Thoracic aorta endothelial cell (primary cell): ENCODE measurements at places on chromosomes 16 and 17. TPM values are rescaled to one million over a fixed set of nuclear protein-coding genes. Genes with fewer than 3 reads are reported as not detected.

The NOTUM gene
- total RNA-seq, result not detected in 2 replicates

The MT1F gene
- total RNA-seq, result 0.36 and 0.53 TPM in 2 replicates

The KRTAP2-3 gene
- not detected in 2 replicates for total RNA-seq

The TPSD1 gene
- not detected in 2 replicates for total RNA-seq

The MYCBPAP gene
- 0.53 and 1.2 TPM in 2 replicates for total RNA-seq

The CHST5 gene
- not detected in 2 replicates for total RNA-seq

The UBALD1 gene
- total RNA-seq, result 5.7 and 6.1 TPM in 2 replicates

The TAC4 gene
- total RNA-seq, result not detected in 2 replicates

The FBXO39 gene
- total RNA-seq, result 0.93 and 2.9 TPM in 2 replicates

The SEPTIN12 gene
- not detected in 2 replicates for total RNA-seq

The FOXC2 gene
- total RNA-seq, result 4.1 and 5.7 TPM in 2 replicates

The KRT24 gene
- total RNA-seq, result not detected in 2 replicates

The PYDC1 gene
- total RNA-seq, result not detected in 2 replicates

The SRL gene
- total RNA-seq, result 0.07 and 0.13 TPM in 2 replicates

The KRTAP4-5 gene
- not detected in 2 replicates for total RNA-seq

The SLC12A3 gene
- not detected in 2 replicates for total RNA-seq

The CARD14 gene
- not detected in 2 replicates for total RNA-seq

The SCARF1 gene
- 90.2 and 95.1 TPM in 2 replicates for total RNA-seq

The TNRC6A gene
- 55.6 and 64.5 TPM in 2 replicates for total RNA-seq

The CRHR1 gene
- total RNA-seq, result not detected in 2 replicates

The TPPP3 gene
- total RNA-seq, result 0.07 TPM in 1 of 2 replicates, not detected in the other

The PLD2 gene
- 27.9 and 28.6 TPM in 2 replicates for total RNA-seq

The MFAP4 gene
- total RNA-seq, result not detected in 2 replicates

The ZNF750 gene
- total RNA-seq, result 0.07 and 0.13 TPM in 2 replicates

The NEUROD2 gene
- not detected in 2 replicates for total RNA-seq

The SAMD14 gene
- total RNA-seq, result 3.1 and 3.7 TPM in 2 replicates

The TBX21 gene
- not detected in 2 replicates for total RNA-seq

The EFCAB5 gene
- 0.13 and 0.36 TPM in 2 replicates for total RNA-seq

The KRT28 gene
- total RNA-seq, result not detected in 2 replicates

The PABPN1L gene
- total RNA-seq, result not detected in 2 replicates

The TP53TG3C gene
- total RNA-seq, result not detected in 2 replicates

The HID1 gene
- total RNA-seq, result 14.9 and 28.4 TPM in 2 replicates

The KRT13 gene
- not detected in 2 replicates for total RNA-seq

The NPIPA7 gene
- total RNA-seq, result 1.1 and 1.7 TPM in 2 replicates

The OTOP3 gene
- total RNA-seq, result not detected in 2 replicates

The PSMD12 gene
- 64.3 and 64.9 TPM in 2 replicates for total RNA-seq

The GDPD3 gene
- total RNA-seq, result 1.7 and 2.0 TPM in 2 replicates

The GP1BA gene
- not detected in 2 replicates for total RNA-seq

The PDP2 gene
- 10.0 and 15.7 TPM in 2 replicates for total RNA-seq

The GJC1 gene
- 10.2 and 15.7 TPM in 2 replicates for total RNA-seq

The HAP1 gene
- total RNA-seq, result 0.07 and 0.53 TPM in 2 replicates

The ITGAD gene
- not detected in 2 replicates for total RNA-seq

The ABCC11 gene
- under 0.01 TPM in 1 of 2 replicates, not detected in the other for total RNA-seq

The KCNG4 gene
- total RNA-seq, result not detected in 2 replicates

The CHD9NB gene
- 1.4 and 1.5 TPM in 2 replicates for total RNA-seq
